ENCODE measurements at places on chromosomes 5 and 9.

GRCh38 chr9:125987420-125987819 lies 240.2 kb downstream of the PBX3 start:
- no peak for DNase-seq

DNA sequence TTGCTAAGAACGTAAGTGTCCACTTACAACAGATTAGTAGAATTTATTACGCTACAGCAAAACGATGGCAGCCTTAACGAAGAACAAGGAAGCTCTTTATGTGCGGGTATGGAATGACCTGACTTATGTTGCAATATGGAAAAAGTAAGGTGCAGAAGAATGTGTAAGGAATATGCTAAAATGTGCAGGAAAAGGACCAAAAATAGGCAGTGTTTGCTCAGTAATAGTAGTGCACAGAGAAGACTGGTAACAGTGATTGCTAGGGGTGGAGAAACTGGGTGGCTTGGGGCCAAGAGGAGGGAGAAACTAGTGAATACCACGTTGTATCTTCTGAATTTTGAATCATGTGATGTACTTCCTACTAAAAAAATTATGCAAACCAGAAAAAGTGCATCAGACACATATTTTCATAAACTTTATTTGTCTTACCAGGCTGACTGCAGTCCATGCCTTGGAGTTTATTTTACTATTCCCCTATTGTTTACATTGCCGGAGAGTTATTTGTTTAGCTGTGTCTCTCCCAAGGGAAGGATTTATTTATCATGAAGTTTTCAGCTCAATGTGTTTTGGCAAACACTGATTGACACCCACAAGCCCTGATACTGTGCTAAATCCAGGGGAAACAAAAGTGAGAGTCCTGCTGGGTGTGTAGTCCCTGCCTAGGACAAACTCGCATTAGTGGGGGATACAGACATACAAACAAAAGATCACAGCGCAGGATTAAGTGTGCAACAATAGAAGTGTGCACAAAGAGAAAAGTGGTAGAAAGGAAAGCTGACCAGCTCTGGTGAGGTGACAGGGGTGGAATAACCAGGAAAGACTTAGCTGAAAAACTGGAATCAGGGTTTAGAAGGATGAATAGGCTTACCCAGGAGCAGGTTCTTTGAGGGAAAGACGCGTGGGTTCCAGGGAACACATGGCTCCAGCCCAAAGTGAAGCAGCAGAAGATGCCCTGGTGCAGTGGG lies 34.0 kb upstream of the ZNF484 start:
- no peak for DNase-seq

DNA sequence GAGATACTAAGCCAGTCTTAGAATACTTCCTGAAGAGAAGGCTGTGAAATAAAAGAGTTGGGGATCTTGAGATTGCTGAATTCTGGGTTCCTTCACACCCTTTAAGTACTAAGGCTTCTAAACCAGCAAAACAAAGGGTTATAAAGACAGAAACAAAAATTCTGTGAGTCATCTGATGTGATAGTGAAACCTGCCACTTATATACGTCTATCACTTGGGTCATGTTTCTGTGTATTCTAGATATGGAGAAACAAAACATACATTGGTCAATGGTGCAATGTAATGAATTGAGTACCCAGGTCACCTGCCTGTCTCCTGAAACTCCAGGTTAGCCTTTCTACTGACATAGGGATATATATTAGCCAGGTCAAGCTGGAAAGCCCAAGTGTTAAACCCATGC lies 319.3 kb upstream of the GRAMD2B start:
- no peak for DNase-seq

DNA sequence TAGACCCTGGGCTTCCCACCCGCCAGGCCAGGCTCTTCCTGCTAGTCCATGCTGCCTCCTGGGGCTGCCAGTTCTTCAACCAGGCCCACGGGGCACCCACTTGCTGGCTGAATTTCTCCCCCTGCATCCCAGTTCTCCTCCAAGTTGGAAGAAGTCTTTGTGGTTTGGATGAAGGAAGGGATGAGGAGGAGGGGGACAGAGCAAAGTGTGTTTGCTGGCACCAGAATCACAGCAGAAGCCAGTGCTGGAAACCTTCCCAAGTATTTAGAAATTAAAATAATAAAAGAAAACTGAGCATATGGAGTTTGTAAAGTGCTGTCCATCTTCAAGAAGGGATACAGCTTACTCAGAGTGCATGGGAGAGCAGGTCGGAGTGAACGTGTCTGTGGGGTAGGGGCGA lies 19.4 kb upstream of the UNC5A start:
- no peak for DNase-seq

- no peak for DNase-seq
Observed at GRCh38 chr9:89437772-89438171, 60.1 kb downstream of the SEMA4D start.

DNA sequence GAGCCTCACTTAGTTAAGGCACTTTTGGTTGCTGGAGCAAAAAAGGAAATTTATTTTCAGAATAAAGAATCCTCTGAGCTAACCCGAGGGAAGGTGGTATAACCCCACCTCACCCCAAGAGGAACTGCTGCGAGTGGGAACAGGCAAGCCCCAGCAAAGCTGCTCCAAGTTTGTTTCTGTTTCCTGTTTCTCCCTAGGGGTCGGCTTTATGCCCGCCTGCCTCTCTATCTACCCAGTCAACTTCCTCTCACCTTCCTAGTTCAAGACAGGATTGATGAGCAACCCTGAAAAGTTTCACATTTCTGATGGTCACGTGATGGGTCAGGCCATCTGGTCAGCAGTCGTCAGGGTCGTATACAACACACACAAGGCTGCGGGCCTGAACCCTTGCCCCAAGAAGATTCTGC lies 31.1 kb downstream of the TRIO start:
- DNase-seq, result no peak
